ENCODE measurements at places on chromosomes 1 and 21.

DNA sequence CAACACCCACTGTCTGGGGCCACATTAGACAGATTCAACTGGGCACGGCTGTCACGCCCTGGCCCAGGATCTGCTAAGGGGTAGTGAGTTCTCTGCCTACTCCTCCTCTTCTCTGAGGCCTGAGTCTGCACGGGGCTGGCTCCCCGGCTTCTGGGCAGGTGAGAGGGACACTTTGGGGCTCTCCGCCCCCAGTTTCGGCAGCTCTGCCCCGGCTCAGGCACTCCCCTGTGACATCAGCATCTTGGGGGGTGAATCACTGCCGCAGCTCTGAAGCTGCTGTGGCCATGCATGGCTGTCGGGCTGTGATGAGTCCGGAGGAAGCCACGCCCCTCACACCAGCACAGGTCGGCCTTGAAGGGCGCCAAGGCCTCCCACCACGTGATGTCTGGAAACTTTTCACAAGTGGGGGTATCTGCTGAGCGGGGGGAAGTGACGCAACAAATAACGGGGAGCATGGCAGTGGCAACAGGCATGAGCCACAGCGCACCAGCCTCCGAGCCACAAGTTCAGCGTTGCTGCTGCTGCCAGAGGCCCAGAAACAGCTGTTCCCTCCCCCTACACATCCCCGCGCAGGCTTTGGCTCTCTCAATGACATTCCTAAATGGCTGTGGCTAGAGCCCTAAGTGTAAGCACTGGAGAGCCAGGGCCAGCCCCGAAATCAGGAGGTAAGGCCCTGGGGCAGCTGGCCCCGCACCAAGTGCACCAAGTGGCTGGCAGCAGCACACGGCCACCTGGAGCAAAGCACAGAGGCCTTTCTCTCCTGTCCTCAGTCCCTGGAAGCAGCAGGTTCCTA is 26.3 kb downstream of the ZBTB17 start:
- DNase-seq: peak; percentile 93

GRCh38 chr1:67316180-67316902 is 8.7 kb downstream of the IL12RB2 start:
- DNase-seq: no peak

DNA sequence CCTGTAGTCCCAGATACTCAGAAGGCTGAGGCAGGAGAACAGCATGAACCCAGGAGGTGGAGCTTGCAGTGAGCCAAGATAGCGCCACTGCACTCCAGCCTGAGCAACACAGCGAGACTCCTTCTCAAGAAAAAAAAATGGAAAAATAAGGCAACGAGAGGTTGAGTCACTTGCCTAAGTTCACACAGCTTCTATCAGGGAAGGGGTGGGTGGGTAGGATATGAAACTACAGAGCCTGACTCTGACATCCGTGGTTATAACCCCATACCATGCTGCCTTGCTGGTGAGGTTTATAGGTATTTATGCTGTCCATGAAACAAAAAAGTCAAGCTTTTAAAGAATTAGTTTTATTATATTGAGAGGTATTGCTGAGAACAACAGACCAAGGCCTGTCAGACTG is 61.5 kb upstream of the RAB4A start:
- DNase-seq: no peak

DNA sequence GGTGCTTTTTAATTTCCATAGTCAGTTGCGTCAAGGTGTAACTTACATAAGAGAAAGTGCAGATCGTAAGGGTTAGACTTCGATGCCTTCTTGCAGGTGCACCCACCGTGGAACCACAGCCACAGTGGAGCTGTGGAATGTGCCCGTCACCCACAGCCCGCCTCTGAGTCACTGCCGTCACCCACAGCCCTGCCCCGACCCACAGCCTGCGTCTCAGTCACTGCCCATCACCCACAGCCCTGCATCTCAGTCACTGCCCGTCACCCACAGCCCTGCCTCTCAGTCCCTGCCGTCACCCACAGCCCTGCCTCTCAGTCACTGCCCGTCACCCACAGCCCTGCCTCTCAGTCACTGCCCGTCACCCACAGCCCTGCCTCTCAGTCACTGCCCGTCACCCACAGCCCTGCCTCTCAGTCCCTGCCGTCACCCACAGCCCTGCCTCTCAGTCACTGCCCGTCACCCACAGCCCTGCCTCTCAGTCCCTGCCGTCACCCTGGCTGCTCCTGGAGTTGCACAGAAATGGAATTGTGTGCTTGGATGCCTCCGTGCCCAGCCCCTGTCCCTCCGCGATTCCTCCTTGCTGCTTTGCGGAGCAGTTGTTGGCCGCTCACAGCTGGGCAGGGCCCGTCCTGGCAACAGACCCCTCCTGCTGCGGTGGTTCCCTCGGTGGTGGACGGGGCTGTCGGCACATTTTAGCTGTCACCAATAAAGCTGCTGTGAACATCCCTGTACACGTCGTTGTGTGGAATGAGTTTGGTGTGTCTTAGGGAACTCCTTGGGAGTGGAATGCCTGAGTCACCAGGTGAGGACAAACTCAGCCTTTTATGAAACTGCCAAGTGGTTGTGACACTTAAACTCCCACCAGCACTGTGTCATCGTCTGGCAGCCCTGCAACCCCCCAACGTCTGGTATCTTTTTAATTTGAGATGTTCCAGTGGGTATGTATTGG is 44.9 kb upstream of the COL6A2 start:
- DNase-seq: no peak

- DNase-seq: no peak
Observed at GRCh38 chr1:245648749-245649522, 494.2 kb downstream of the KIF26B start.

- no peak for DNase-seq
Observed at GRCh38 chr1:176938375-176938774, 226.1 kb downstream of the ASTN1 start.

DNA sequence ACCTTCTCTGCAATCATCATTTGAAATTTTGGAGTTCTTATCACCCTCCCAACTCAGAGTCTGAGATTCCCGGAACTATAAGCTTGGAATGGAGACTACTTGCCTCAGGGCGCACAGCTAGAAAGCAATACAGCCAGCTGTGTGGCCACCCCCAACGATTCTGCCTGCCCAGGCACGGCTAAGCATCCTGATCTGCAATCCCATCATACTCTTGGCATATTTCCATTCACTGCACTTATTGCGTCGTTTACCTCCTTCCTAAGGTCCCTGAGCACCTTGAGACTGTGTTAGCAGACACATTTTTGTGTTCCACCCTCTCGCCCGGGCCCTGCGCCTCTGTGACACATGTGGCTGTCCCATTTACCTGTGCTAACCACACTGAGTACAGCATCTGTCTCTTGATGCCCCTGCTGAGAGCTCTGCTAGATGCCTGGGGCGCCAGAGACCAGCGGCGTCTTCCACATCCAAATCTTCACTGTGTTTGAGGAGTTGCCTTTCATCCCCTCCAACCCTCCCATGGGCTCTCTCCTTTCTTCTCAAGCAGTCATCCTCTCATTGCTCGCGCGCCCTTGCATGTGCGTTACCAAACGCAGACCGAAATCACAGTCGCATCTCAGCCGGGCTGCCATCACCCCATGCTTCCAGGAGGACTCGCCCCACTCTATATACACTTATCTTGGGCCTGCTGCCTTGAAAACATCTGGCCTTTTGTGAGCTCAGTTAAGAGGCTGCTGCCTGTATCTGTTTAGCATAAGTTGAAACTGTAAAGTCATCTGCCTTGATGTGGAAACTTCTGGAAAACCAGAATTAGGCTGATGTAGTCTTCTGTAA is 3.5 kb upstream of the CLDN19 start:
- no peak for DNase-seq

DNA sequence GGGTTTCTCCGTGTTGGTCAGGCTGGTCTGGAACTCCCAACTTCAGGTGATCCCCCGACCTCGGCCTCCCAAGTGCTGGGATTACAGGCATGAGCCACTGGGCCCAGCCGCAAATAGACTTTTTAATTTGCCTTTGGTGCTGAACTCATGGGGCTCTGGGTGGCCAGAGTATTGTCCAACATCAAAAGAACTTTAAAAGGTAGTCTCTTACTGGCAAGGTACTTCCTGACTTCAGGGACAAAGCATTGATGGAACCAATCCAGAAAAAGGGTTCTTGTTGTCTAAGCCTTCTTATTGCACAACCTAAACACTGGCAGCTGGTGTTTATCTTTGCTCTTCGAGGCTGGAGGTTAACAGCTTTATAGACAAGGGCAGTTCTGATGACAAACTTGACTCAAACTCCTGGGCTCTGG is 3.8 kb upstream of the KTI12 start:
- DNase-seq: no peak
